Progenitor cell of endocrine pancreas (in vitro differentiated cells): ENCODE measurements at places on chromosomes 11 and 22.

- DNase-seq = peak; percentile 86
Observed at GRCh38 chr22:46006379-46007002, 29.5 kb upstream of the WNT7B start.

GRCh38 chr11:66225066-66225465, 43.4 kb upstream of the RAB1B start:
- DNase-seq = no peak

GRCh38 chr22:35769974-35770373, 52.3 kb downstream of the APOL5 start:
- DNase-seq = no peak

- DNase-seq = no peak
Observed at GRCh38 chr11:120598517-120599257, 87.1 kb downstream of the GRIK4 start.

GRCh38 chr11:10322830-10323792, 18.2 kb downstream of the ADM start:
- DNase-seq = no peak

- DNase-seq = no peak
Observed at GRCh38 chr11:115409691-115410220, 94.5 kb downstream of the CADM1 start.

DNA sequence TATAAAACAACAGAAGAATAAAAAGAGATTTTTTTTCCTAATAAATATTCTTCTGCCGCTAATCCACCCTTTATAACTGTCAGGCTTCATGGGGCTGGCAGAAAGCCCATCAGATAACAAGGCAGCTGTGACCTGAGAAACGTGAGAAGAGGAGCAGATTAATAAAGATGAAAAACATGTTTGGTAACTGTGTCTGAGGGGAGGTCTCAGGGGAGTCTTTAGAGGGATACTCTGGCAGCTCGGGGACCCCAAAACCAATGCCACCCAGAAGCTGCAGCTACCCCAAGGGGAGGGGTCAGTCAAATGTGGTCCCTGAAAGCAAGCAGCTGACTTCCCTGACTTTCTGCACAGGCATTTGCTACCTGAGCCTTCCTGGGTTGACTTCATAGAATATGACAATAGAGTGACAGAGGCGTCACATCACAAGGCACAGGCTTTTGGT, 48.4 kb upstream of the POU2AF1 start:
- no peak for DNase-seq

DNA sequence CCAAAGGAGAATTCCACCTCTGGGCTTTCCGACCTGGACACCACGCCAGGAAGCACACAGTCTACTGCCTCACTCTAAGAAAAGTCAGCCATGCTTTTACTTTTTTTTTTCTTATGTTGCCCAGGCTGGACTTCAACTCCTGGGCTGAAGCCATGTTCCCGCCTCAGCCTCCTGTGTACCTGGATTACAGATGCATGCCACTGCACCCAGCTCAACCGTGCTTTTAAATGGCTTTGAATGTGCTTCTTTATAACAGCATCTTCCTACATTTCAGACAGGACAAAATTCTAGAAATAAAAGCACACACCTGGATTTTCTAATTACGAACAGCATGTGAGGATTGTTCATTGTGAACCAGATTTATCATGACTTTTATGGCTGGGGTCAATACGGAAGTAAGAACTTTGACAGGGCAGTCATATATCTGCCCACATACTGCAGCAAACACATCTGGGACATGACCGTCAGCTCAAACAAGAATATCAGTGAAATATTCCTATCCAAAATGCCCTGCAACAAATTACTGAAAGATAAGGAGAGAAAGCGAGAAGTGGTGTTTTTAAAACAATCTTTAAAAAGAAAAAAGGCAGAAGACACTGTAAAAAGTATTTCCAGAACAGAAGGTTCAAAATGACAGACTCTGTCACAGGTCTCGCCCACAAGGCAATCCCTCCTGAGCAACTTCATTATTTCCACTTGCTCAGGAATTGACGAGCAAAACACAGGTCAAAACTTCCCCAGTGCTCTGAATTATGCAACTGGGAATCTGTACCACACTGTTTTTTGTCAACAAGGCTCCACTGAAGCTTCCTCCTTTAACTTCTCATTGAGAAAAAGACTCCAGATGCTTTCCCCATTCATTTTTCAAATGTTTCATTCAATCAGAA, 42.1 kb downstream of the PACSIN2 start:
- DNase-seq = no peak

DNA sequence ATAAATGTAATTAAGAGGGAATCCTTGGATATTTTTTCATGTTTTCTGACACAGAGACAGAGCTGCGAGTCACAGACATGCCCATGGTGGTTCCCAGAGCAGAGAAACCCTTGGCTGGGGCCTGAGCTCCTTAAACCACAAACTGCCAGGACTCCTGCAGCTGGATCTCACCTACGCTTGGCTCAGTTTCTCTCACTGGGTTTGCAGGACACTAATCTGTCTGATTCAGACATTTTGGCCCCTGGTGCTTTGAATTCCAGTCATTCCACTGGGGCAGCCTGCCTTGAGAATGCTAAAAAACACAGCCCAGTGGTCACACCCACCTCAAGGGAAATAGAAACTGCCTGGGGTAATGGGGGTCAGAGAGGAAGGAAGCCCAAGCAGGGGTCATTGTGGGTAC, 122.6 kb downstream of the CCDC81 start:
- DNase-seq = no peak

DNA sequence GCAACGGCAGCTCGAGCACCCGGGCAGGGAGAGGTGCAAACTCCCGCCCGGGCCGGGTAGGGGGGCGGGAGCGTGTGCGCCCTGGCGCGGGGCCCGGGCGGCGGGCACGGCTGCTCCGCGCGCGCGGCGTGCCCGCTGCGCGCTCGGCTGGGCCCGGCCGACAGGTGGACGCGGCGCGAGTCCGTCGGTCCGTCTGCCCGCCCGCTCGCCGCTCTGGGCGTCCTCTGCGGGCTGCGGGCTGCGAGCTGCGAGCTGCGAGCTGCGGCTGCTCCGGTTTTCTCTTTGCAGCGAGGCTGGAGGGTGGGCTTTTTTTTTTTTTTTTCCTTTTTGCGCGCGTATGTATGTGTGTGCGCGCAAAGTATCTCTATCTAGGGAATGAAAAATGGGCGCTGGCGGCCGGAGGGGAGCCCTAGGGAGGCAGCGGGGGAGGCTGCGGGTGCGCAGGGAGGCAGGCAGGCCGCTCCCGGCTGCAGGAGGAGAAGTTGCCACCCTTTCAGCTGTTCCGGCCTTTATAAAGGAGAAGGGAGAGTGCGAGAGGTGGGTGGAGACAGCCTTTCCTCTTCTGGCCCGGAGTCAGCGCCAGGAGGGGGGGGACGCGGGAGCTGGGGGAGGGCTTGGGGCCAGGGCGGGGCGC, at the start of gene PDGFB:
Gene PDGFB, minus strand, starts transcription at position 487 of the 634 bp plus-strand sequence. CDS start 1,019 bp downstream, outside the sequence.
- no peak for DNase-seq

DNA sequence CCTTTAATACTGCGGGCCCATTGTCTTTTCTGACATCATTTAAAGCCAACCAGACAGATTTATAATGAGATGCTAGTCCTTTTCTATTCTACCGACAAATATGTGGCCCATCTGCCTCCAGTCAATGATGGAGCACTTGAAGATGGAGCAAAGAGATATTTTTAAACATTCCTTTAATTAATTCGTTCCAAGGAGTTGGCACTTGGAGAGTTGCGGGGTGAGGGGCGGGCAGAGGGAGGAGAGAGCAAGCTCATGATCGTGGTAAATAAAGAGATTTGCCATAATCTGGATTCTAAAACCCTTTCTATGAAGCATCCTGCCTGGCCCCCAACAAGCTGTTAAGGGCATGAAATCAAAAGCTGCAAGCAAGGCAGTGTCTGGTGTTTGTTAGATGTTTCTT, 5.0 kb downstream of the SLC1A2 start:
- DNase-seq = no peak

- peak; percentile 38 for DNase-seq
Observed at GRCh38 chr11:58963551-58964104, 24.3 kb downstream of the GLYATL1 start.

- DNase-seq = no peak
Observed at GRCh38 chr11:128625326-128625725, 38.0 kb upstream of the ETS1 start.

DNA sequence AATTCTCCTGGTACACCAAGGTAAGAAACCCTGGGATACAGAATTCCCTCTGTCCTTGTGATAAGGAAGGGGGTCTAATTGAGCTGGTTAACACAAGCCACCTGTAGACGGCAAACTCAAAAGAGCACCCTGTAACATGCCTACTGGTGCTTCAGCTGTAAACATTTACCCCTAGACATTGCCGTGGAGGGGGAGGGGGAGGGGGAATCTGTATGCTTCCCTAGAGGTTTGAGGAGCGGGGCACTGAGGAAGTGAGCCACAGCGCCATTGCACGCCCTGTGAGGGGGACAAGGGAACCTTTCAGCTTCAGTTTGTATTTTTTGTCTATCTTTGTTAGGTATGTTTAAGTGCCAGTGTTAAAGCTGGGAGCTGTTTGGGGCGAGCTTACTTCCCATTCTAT, 99.8 kb downstream of the AASDHPPT start:
- peak; percentile 18 for DNase-seq

DNA sequence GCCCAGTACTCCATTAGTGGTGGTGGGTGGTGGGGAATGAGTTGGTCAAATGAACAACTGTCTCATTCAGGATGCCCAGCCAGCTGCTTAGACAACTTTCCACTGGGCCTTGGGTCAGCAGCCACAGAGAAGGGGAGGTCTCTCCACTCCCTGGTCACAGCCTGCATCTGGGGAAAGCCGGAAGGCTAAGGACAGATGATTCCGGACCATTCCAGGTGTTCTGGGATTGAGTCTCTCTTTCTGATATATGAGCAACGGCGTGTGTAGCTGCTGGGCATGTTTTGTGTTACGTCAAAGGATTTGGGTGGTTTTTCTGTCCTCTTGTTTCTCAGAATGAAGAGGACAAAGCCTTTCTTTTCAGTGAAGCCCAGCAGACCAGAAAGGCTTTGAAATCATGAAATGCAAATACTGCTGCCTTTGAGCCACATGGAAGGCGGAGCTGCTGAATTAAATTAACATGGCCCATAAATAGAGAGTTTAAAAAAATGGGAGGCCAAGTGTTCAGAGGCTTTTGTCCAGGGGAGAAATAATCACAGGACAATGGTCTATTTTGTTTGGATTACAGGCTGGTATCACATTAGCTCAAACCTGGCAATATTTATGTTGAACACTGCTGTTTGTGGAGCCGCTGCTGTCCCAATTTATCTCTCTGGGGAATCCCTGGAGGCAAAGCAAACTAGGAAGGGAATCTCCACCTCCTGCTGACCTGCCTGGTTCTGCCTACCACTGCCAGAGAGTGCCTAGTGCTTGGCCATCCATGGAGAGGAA, 234.4 kb upstream of the E2F8 start:
- DNase-seq = no peak

- no peak for DNase-seq
Observed at GRCh38 chr22:47656806-47657205, 894.4 kb downstream of the TBC1D22A start.

- DNase-seq = no peak
Observed at GRCh38 chr22:43131773-43132501, 11.3 kb downstream of the MCAT start.

- DNase-seq = no peak
Observed at GRCh38 chr11:64347193-64347867, 7.3 kb downstream of the CCDC88B start.

DNA sequence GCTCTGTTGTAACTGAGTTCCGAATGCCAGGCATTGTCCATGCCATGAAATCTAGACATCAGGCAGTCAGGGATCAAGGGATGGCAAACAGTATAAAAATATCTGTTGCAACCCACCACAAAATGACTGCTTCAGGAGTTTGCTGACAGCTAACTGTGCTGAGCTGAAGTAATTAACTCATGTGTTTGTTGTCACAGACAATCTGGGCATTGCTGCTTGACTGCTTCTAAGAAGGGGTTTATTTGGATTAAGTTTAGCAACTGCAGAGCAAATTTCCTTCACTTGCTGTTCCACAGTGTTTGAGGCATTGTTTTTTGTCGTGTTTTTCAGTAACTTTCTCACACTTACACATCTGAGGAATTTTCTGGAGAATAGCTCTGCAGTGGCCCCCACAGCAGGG, 30.4 kb downstream of the BSX start:
- DNase-seq = no peak

DNA sequence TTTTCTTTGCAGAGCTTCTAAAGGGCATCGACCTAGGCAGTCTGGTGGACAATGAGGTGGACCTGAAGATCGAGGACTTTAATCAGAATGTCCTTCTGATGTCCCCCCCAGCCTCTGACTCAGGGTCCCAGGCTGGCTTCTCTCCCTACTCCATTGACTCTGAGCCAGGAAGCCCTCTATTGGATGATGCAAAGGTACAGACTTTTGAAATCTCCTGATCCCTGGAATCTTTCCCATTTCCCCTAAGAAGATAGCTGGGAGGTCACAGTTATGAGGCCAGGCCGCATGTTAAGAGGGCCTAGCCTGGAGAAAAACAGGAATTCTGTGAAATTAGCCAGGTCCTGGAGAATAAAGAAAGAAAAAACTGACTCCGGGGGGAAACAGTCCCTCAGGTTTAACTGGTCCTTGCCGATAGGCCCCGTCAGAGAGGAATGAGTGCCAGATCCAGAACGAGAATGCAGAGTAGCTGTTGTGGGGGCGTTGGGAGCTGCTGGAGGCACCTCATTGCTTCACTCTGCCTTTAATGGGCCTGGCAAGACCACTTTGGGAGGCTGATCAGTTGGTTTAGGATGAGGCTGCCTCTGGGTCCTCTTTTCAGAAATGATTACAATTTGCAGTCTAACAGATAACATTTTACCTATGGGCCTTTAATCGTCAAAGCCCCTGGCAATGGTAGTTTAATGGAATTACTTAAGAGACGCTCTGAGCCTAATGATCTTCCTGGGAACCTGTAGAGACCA, 39.2 kb downstream of the SHISA8 start:
- no peak for DNase-seq

GRCh38 chr11:60891103-60891741, 15.2 kb downstream of the PRPF19 start:
- DNase-seq = no peak

DNA sequence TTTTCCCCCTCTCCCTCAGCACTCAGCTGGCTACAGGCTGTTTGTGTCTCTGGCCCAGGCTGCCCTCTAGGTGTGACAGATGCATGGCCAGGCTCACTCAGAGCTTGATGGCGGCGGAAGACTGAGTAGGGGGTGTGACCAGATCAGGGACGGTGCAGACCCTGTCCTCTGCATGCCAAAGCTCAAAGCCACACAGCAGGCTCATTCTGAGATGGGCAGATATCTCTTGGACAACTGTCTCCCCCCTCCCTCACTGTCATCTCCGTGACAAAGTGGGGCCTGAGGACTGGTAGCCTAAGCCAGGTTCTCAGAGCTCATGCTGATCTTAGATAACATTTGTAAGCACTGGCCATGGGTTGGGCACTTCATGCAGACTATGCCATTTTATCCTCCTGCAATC, 231.3 kb downstream of the DSCAML1 start:
- DNase-seq = no peak

GRCh38 chr11:64101461-64101860, 64.5 kb downstream of the MACROD1 start:
- DNase-seq = no peak
